ENCODE measurements at places on chromosomes 5 and 9.

- no peak for DNase-seq
Observed at GRCh38 chr5:88536146-88536545, 267.5 kb upstream of the TMEM161B start.

DNA sequence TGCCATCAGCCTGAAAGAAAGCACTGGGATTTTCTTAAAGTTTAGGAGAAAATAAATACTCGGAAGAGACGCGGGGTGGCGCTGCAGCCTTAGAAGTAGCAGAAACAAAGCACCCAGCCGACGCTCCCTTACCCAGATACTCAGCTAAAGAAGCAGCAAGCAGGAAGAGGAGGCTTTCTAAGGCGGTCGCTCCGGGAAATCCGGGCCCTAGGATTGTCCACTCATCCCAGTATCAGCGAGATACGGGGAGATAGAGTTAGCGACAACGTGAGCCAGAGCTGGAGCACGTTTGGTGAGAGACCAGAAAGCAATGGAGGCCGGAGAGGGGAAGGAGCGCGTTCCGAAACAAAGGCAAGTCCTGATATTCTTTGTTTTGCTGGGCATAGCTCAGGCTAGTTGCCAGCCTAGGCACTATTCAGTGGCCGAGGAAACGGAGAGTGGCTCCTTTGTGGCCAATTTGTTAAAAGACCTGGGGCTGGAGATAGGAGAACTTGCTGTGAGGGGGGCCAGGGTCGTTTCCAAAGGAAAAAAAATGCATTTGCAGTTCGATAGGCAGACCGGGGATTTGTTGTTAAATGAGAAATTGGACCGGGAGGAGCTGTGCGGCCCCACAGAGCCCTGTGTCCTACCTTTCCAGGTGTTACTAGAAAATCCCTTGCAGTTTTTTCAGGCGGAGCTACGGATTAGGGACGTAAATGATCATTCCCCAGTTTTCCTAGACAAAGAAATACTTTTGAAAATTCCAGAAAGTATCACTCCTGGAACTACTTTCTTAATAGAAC lies at the start of gene PCDHB2:
PCDHB2 (plus strand) TSS at position 135 of the 782 bp plus-strand sequence; CDS start at position 311, 176 bp downstream.
- peak; percentile 83 for DNase-seq

GRCh38 chr5:79093762-79094161 lies 17.8 kb upstream of the BHMT start:
- DNase-seq: peak; percentile 75

- no peak for DNase-seq
Observed at GRCh38 chr9:81850724-81851123, 77.5 kb upstream of the SPATA31D4 start.

- no peak for DNase-seq
Observed at GRCh38 chr5:82418608-82418950, 140.4 kb upstream of the RPS23 start.

DNA sequence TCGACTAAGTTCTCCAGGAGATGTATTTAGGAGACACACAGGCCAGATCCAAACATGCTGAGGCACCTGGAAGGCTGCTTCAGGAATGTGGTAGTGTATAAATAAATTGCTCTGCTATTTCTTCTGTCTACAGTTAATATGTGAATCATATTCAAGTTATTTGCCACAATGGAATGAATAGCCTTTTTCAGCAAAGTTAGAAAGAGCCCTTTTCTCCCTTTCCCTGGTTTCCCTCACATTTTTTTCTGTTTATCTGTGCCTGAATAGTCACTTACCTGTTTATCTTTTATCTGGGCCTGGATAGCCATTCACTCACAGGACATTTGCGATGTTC lies 44.1 kb upstream of the CLINT1 start:
- DNase-seq: no peak

GRCh38 chr5:34684281-34684979 lies 28.3 kb downstream of the RAI14 start:
- no peak for DNase-seq

DNA sequence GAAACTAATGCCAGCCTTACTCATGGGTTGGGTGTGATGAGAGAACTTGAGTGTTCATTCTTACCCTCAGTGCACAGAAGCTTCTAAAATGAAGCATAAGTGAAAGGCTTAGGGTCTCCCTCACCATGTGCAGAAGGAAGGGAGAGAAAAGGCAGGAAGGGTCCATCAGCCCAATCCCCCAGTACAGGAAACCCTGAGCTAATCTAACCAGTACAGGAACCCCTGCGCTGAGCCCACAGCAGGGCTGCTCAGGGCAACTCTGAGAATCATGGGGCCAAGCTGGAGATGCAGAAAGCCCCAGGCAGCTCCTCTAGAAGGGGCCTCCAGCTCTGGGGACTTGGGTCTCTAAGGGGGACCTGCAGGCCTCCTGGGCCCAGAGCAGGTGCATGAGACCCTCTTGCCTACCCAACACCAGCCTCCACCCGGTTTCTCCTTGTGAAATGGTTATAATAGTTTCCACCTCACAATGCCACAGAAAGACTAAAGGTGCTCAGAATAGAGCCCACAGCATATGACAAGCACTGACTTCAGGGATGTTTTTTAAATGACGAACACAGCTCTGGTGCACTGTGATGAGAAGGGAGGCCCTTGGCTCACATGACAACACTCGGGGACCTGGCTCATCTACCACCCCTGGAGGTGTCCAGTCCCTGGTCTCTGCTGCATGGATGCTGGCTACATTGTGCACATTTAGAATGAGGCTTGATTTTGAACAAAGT lies 190.1 kb downstream of the ACTL7B start:
- no peak for DNase-seq

GRCh38 chr5:80655231-80655774 lies 520 bp upstream of the DHFR start:
- peak; percentile 53 for DNase-seq

DNA sequence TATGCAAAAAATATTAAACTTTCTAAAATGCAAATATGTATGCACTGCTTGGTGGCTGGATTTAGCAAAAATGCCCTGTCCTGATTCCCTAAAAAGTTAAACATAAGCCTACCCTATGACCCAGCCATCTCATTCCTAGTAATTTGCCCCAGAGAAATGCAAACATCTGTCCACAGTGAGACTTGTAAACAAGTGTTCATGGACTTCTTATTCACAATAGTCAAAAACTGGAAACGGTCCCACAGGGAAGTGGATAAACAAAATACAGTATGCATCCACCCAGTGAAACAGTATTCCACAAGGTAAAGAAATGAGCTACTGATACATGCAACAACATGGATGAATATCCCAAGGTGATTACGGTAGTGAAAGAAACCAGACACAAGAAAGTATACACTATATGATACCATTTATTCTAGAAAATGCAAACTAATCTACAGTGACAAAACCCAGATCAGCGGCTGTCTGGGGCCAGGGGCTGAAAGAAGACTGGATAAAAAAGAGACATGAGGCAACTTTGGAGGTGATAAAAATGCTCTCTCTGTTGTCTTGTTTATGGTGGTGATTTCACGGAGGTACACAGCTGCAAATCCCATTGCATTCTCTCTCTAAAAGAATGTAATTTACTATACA lies 277.3 kb downstream of the GLIS3 start:
- no peak for DNase-seq

DNA sequence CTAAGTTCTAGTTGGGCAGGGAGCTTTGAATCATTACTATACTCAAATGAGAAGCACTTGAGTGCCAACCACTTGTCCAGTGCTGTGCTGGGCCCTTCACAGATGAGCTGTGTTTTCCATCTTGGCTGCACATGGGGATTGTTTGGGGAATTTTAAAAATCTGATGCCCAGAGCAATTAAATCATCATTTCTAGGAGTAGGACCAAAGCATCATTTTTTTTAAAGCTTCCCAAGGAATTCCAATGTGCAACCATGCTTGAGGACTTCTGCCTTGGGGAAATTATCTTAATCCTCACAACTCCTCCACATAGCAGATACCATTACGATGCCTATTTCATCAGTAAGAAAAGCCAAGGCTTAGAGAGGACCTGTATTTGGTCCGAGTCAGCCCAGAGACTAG lies 131.4 kb downstream of the TMEM174 start:
- no peak for DNase-seq

- DNase-seq: no peak
Observed at GRCh38 chr5:114308017-114308416, 53.9 kb upstream of the KCNN2 start.

GRCh38 chr9:26687421-26687820 lies 205.2 kb downstream of the CAAP1 start:
- no peak for DNase-seq

- DNase-seq: no peak
Observed at GRCh38 chr9:113501129-113501686, 37.7 kb downstream of the RGS3 start.

DNA sequence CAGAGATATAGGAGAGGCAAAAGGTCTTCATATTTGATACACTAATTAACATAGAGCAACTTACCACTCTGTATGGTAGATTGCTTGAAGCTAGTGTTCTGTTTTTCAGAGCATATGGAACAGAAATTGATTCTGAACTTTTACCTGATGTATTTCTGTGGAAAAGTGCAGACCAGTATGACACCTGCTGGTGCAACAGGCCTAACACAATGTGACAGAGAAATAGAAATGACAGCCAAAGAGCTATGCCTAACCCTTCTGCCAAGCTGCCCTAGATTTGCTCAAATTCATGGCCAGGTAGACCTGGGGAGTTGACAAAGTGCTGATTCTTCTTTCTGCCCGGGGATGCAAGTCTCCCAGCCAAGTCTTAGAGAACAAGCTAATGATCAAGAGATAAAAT lies 65.4 kb upstream of the RNF180 start:
- DNase-seq: no peak

- no peak for DNase-seq
Observed at GRCh38 chr5:109299557-109299956, 110.2 kb downstream of the PJA2 start.

DNA sequence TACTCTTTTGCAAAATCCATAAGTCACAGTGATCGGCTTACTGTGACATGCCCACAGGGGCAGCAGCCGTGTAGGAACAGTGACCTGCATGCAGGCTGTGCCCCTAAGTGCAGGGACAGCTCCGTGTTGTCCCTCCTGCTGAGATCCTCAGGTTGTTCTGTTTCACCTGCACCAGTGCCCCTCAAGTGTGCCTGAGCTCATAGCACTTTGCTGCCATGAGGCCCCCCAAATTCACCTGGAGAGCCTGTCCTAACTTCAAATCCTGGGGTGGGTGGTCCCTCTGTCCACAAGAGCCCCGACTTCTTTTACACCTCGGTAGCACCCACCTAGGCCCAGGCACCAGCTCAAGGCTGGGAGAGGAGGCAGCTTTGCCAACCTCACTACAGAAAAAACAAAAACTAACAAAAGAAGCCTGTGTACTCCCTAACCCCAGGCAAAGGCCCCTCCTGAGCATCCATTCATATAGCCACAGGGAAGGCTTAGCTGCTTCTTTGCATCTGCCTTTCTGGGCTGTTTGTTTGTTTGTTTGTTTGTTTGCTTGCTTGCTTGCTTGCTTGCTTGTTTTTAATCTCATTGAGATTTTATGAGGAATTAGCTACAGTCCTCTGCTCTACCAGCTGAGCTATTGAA lies 214.5 kb downstream of the AUH start:
- DNase-seq: no peak

DNA sequence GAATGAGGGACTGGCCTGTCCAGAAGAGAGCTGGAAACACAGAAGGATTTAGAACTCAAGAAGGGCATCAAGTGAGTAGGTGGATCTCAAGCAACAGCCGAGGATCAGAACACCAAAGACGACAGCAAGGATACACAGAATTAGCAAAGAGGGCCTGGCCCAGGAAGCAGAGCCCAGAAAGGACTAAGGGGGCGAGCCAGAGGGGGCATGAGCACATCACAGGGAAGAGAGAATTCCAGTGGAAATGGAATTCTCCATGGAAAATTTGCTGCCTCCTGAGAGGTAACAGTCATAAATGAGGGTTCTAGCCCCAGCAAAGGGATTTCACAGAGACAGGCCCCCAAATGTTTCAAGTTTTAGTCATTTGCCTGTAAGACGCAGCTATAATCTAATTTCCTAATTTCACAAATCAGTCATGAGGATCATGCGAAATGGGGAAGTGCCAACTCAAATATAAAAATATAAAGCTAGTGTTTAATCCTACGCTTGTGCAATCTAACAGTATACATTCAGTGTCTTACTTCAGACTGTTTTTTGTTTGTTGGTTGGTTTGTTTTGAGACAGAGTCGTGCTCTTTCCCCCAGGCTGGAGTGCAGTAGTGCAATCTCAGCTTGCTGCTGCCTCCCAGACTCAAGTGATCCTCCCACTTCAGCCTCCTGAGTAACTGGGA lies 46.7 kb downstream of the FNBP1 start:
- peak; percentile 48 for DNase-seq

GRCh38 chr9:122075135-122076030 lies 17.7 kb downstream of the TTLL11 start:
- no peak for DNase-seq

DNA sequence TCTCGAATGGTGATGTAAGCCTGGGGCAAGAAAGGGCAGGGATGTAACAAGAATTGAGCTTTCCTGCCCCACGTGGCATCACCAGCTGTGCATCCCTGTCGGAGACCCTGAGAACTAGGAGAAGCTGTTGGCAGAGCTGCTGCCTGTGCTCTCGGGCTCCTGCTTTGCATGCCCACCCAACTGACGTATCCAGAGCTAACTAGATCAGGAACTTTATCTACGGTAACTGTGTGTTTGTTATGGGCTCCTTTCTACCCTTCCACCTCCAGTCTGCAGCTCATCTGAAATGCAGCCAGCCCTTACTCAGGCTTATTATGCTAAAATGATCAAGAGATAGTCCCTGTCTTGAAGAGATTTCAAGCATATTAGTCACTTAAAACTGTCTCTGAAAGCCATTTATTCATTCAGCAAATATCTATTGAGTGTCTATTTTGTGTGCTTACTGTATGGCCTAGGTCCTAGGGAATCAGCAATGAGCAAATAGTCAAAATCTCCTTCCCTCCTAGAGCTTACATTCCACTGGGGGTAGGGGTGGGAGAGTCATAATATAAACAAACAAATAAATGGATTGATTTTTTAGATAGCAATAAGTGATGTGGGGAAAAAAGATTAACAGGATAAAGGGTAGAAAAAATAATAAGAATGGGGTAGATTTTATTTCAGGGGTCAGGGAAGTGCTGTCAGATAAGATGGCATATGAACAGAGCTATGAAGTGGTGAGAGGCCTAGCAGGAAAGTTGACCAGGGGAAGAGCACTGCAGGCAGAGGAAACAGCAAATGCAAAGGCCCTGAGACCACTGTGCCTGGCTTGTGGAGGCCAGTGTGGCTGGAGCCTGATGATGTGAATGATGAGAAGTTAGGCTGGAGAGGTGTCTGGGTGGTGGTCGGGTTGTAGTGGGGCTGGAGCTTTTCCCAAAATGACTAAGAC lies 118.2 kb downstream of the GALNT10 start:
- no peak for DNase-seq

- DNase-seq: no peak
Observed at GRCh38 chr9:122819326-122819725, 9.1 kb downstream of the PDCL start.

- no peak for DNase-seq
Observed at GRCh38 chr5:60806591-60807243, 37.4 kb downstream of the ELOVL7 start.

DNA sequence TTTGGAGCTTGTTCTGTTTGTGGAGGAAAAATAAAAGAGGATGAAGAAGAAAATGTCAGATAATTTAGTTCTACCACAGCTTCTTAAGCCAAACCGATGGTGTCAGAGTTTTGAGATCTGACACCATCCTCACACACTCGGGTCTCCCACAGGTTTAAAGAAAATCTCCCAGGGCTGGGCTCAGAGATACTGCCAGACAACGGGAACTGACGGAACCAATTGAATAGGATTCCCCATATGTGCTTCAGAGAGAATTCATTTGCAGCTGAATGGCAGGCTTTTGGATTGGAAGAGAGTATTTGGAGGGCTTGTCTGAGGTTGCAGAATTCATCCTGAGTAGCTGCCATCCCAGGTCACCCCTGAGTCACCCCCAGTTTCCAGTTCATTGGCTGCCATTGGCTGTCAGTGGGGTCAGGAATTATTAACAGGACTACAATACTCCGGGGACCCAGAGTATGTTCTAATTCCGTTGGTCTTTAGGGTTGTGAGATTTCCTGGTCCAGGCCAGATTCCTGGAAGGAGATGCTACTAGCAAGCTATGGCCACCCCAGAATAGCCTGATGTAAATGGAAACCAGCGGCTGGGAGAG lies 131.3 kb downstream of the PDZD2 start:
- DNase-seq: no peak
